ENCODE measurements at places on chromosomes 7 and 10.

GRCh38 chr7:73802459-73802858 is 28.3 kb upstream of the CLDN4 start:
- DNase-seq = no peak

DNA sequence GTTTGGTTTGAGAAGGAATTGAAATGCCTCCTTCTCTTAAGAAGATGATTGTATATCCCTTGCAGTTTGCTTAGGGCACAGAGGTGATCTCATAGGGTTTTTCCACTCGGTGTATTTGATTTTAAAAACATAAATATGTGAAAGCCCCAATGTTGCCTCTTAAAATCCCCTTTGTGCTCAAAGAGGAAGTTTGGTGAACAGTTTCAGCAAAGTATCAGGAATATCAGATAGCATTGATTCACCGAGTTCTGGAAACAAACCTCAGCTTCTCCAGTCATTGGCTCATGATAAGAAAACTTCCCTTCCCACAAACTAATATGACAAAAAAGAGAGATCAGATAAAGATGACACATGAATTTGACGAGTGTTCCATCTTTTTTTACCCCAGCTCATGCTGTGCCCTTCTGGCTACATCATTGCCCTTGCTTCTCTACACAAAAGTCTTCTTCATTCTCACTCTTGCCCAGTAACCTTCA is 20.1 kb upstream of the SMNDC1 start:
- DNase-seq = no peak

DNA sequence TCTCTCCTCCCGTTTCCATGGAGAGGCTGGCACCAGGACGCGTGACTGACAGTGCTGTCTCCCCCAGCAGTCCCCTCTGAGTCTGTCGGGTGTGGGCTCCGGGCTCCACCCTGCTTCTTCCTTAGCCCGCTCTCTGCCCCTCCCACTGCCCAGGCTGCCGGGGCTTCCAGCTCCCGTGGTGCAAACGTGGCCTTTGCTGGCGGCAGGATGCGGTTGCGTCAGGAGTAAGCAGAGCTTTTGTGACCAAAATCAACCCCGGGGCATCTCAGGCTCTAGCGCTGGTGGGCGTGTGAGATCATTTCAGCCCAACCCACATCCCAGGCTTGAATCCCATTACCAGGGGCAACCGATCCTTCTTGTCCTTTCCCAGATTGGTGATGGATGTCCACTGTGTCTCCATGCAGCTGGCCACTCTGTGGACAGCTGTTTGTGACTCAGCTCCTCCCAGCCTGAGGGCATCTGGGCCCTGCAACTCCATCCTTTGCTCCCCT is 28.2 kb downstream of the PTPRE start:
- no peak for DNase-seq

- no peak for DNase-seq
Measured at GRCh38 chr10:128781637-128782036, 655.4 kb upstream of the MKI67 start.

- DNase-seq = no peak
Measured at GRCh38 chr7:84145892-84146291, 48.7 kb downstream of the SEMA3A start.

DNA sequence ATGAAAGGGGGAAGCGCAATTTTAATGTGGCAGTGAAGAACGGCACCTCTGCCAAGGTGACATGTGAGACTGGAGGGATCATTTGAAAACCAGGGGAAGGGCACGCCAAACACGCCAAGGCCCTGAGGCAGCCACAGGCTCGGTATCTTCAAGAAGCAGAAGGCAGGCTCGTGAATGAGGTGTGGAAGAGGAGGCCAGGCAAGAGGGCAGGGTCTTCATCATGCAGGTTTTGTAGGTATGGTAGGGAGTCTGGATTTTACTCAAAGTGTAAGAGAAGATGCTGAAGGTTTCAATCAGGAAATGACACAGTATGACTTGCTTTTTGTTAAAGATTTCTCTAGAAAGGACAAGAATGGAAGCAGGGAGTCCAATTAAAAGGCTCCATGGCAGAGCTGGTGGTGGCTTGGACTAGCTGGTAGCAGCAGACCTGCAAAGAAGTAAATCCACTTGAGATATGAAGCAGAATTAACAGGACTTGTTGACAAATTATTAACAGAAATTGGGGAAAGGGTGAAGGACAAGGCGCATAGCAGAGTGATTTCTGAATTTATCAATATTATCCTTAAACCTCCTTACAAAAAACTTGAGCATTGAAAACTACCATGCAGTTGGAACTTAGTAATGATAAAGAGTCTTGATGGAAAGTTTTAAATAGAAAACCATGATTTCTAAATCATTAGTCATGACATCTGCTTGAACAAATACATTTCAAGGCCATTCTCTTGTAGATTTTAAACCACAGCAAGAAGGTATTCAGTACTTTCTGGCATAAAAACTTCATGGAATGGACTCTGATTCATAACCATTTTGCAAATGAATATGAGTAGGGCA is 70.4 kb downstream of the COA1 start:
- DNase-seq = peak; percentile 91

GRCh38 chr10:132508581-132509443 is 28.8 kb upstream of the INPP5A start:
- DNase-seq = no peak

DNA sequence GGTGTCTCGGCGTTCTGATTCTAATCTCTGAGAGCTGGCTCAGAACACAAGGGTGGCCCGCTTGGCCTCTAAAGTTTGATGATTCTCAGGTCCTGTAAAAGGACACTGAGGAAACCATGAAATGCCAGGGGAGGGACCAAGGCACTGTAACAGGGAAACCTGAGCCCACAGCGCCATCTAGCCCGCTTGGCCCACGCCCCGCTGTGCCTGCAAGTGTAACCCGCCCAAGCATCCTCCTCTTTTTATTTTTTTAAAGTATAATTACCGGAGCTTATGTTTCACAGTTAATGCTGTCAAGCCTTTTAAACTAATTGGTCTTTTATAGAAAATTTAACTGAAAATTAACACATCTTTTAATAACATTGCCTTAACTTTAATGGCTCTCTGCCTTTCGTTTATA is 734.7 kb downstream of the KCNMA1 start:
- DNase-seq = peak; percentile 7

DNA sequence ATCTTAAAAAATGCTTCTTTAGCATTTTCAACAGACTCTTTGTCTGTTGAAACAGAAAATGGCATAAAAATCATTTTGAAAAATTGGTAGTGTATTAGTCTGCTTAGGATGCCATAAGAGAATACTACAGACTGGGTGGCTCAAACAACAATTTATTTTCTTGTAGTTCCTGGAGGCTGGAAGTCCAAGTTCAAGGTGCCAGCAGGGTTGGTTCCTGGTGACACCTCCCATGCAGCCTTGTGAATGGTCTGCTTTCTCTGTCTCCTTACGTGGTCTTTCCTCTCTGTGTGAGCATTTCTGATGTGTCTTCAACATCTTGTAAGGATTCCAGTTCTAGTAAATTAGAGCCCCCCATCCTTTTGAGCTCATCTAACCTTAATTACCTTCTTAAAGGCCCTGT is 26.1 kb upstream of the RAB11FIP2 start:
- no peak for DNase-seq

Data from choroid plexus epithelial cell (primary cell).